CD4-positive, alpha-beta T cell treated with Interleukin-15 for 1 hour (primary cell): ENCODE measurements at places on chromosomes 4 and X.
A peak's percentile ranks its signal among the peaks of the same experiment; 100 is the strongest.

- DNase-seq, result no peak
These were observed 176.7 kb downstream of the SHROOM3 start for GRCh38 chr4:76611616-76612207.

DNA sequence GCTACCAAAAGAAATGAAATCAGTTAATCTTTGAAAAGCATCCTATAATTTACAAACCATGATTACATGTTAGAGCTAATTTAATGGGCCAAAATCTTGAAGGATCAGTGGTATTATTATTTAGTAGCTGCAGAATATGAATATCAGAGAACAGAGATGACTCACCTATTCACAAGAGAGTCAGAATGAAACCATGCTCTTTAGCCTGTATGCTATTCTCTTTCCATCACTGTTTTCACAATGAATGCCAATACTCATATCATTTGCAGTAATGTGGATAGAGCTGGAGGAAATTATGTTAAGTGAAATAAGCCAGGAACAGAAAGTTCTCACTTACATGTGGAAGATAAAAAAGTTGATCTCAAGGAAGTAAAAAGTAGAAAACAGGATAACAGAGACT, 414.1 kb downstream of the CENPC start:
- no peak for DNase-seq

GRCh38 chr4:185792384-185793115, 19.4 kb downstream of the SORBS2 start:
- no peak for DNase-seq

GRCh38 chrX:111560801-111561200, 49.4 kb downstream of the SERTM2 start:
- no peak for DNase-seq

- no peak for DNase-seq
These were observed 141.1 kb upstream of the WDFY3 start for GRCh38 chr4:85107553-85107952.

GRCh38 chr4:186657764-186658163, 65.9 kb downstream of the FAT1 start:
- DNase-seq, result no peak

GRCh38 chrX:39814391-39814790, 283.4 kb downstream of the BCOR start:
- DNase-seq, result no peak

DNA sequence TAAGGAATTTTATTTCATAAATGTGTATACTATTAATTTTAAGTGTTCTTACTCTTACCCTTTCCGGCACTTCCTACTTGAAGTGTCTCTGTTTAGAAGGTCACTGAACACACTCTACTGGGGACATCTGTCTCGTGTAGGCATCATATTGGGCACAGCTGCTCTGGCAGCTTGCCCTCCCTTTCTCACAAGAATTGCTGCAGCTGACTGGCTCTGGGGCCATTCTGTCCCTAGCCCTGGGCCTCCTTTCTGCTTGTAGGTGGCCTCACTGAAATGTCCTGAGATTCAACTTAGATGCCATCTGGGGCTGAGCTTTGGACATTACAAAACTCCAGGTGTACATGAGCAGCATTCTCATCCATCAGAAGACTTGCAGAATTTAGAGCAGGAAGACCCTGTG, 49.6 kb downstream of the SMAD1 start:
- no peak for DNase-seq

GRCh38 chrX:153245288-153245731, 66.2 kb downstream of the MAGEA1 start:
- DNase-seq, result no peak

DNA sequence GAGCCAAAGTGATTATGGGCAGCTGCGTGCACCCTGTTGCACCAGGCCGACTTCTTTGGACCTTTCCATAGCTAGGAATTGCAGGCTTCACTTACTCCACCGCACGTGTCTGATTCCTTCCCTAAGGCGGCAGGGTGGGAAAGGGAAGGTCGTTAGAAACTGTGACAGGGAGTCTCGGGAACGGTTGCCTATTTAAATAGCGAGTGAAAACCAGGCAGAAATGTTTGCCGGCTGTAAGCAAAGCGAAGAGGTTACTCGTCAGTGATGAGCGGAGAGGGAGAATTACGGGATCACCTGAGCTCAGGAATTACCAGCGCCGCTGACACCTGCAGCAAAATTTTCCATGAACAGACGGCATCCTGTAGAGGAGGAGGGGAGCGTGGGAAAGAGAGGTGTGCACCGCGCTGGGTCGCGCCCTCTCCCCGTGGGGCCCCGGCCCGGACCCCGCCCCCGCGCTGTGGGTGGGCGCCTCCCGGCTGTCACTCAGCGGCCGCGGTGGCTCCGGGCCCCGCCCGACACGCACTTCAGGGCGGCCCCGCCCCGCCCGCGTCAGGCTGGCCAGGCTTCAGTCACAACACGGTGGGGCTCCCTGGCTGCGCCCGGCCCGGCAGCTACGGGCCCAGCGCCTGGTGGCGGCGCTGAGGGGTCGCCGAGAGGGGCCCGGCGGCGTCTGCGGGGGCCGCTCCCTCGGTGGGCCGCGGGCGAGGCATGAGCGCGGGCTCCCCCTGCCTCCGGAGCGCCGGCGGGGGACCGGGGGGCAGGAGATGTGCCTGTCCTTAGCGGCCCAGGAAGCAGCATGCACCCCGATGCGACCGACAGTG, at the start of gene SNX25:
TSS of gene SNX25 (plus strand) at position 568 of the 821 bp plus-strand sequence. CDS start at position 797, 229 bp downstream.
- DNase-seq, result peak; percentile 88

DNA sequence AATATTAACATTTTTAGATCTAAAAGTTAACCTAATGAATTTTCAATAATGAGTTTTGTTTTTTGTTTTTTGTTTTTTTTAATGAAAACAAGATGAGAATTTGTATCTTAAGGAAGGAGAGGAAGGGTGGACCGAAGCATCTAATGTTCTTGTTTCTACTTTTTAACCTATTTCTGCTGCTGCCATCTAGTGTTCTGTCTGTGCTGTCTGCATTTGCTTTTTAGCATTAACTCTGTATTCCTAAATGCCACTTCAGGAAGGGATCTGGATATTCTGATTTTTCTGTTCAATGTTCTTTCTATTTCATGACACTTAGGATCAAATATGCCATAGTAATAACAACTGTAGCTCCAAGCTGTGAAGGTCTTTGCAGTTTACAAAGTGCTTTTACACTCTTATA, 161.7 kb downstream of the BRWD3 start:
- DNase-seq, result no peak

GRCh38 chr4:109302361-109303139, at the start of gene COL25A1:
TSS of gene COL25A1 (minus strand) at chr4:109302658.
- DNase-seq, result peak; percentile 18

DNA sequence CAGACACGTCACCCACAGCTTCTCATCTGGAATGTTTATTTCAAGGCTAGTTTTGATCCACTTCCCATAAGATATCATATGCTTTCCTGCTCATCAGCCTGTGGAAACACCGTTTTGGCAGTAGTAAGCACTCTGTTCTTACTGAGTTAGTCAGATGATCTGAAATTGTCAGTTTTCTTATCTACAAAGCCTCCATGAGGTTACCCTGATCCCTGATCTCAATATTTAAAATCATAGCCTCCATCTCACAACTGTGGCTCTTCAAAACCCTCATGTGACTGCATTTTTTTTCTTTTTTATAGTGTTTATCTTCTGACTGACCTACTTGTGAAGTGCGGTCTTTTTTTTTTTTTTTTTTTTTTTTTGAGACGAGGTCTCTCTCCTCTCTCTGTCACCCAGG, 22.7 kb downstream of the BST1 start:
- no peak for DNase-seq

GRCh38 chr4:122865425-122865824, 38.8 kb downstream of the FGF2 start:
- DNase-seq, result no peak

- DNase-seq, result no peak
These were observed 134.5 kb downstream of the ARHGAP6 start for GRCh38 chrX:11531226-11531625.

- DNase-seq, result no peak
These were observed 69.9 kb downstream of the HMGB2 start for GRCh38 chr4:173264245-173264644.

DNA sequence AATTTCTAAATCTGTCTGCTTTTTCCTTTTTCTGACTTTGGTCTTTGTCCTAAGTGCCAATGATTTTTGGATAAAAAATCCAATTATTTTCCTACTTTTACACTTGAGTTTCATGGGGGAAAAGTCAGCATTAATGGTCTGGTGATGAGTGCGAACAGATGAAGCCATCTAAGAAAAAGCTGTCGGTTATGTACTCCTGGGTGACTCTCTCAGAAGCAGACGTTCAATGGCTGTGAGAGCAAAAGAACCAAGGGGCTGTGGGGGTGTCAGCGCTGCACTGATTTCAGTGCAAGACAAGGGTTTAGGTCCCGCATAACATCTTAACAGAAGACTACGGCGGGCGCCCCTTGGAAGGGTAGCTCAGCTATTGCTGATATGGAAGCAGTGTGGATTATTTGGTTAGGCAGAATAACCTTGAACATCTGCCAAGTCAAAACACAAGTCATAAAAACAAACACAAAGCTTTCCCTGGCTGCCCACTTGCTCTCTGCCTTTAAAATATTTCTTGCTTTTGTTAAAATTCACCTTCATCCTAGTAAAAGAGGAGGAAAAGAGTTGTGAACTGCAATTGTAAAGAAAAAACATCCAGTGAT, 240.5 kb downstream of the MAML3 start:
- DNase-seq, result no peak

- DNase-seq, result no peak
These were observed 193.8 kb downstream of the ADAMTS3 start for GRCh38 chr4:72375073-72375736.

GRCh38 chr4:40246938-40247337, 50.1 kb downstream of the RHOH start:
- DNase-seq, result no peak

- DNase-seq, result no peak
These were observed 79.4 kb downstream of the RLIM start for GRCh38 chrX:74535086-74535407.

GRCh38 chrX:78074088-78074487, 30.0 kb upstream of the PGK1 start:
- DNase-seq, result no peak

DNA sequence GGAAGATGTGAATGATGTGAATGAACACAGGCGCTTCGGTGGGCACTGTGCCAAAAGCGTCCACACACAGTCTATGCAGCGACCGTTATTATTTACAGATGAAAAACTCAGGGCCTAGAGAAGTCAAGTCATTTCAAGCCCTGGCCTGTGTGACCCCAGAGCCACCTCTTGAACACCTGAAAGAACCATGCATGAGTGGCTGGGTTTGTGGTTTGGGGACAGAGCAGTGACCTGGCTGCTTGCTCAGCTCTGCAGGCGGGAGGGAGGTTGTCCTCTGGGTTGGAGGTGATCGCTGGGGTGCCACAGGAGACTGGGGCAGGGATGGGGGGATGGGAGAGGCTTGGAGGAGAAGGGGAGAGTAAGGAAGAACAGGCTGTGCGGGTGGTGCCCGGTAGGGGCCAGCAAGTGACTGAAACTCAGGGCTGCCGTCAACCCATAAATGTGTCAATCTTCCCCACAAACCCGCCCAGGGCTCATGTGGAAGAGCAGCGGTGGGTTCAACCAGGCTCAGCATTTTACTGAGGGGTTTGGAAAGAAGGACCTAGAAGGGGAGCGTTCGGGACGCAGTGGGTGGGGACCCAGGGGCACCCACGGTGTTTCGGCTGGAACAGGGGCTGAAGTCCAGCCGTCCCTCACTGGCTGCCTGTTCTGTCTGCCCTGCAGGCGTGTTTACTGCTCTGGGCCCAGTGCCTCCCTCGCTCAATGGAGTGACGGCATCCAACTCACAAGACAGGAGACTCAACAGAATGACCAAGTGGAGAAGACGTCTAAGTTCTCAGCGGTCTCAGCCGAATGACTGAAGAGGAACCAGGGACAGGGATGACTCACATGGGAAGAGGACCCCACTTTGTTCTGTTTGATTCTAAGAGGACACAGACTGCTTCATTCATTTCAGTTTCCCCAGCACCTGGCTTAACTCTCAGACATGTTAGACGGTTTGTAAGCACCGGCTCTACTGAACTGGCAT, 167.8 kb downstream of the AFAP1 start:
- no peak for DNase-seq

DNA sequence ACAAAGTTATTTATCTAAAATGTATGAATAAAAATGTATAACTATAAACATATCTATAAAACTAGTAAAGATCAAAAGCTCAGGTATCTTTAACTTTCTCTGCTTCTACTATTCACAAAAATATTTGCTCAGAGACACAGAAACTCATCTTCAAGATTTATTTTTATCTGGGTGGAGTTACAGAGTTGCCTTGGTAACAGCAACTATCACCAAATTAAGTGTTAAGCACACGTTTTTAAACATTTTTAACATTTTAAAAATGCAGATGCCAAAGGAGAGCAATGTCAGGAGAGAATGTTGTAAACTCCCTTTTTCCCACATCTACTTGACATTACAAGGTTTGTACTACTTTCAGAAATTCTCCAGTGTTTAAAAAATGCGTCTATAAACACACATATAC, 71.4 kb downstream of the SNCA start:
- no peak for DNase-seq

DNA sequence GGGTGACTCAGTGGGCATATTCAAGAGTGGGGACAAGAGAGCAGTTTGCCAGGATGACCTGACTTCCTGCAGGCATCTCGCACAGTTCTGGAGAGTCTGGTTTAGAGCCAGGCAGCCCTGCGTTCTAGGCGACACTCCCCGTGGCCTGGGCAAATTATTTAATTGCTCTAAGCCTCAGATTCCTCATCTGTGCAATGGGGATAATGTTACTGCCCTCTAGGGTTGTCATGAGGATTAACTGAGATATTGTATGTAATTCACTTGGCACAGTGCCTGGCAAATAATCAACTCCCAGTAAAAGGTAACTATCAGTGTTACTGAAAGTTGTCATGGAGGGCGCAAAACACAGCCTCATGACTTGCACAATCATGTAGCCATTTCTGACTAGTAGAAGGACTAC, 48.8 kb upstream of the PITX2 start:
- DNase-seq, result no peak
